Adrenal gland (tissue), 19 donors: ENCODE measurements at places on chromosomes 4 and X. TPM values are rescaled to one million over a fixed set of nuclear protein-coding genes. Genes with fewer than 3 reads are reported as not detected.

HOPX gene
- total RNA-seq, result 6.4 TPM

FRMD7 gene
- total RNA-seq, result not detected

HTN1 gene
- total RNA-seq, result not detected

DMD gene
- 89.7 TPM for total RNA-seq

LRAT gene
- total RNA-seq, result 0.17 TPM

GRCh38 chrX:49060914-49061313 lies 2.1 kb downstream of the CCDC120 start:
- DNase-seq, result no peak

GRCh38 chr4:185849664-185850550 lies 37.9 kb upstream of the SORBS2 start:
- no peak for DNase-seq

GRCh38 chr4:29770627-29771026 lies 949.5 kb upstream of the PCDH7 start:
- DNase-seq, result no peak

DNA sequence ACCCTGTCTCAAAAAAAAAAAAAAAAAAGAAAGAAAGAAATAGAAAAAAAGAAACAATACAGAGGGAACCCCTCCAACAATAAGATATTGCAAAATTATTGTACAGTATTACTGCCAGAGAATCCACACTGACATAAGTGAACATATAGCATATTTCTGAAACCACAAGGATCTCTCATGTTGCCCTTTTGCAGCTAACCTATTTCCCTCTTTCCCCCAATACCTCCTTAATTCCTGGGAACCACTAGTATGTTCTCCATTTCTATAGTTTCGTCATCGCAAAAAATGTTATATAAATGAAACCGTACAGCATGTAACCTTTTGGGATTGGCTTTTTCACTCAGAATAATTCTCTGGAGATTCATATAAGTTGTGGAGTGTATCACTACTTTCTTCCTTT lies 20.0 kb upstream of the BMP2K start:
- DNase-seq, result no peak

DNA sequence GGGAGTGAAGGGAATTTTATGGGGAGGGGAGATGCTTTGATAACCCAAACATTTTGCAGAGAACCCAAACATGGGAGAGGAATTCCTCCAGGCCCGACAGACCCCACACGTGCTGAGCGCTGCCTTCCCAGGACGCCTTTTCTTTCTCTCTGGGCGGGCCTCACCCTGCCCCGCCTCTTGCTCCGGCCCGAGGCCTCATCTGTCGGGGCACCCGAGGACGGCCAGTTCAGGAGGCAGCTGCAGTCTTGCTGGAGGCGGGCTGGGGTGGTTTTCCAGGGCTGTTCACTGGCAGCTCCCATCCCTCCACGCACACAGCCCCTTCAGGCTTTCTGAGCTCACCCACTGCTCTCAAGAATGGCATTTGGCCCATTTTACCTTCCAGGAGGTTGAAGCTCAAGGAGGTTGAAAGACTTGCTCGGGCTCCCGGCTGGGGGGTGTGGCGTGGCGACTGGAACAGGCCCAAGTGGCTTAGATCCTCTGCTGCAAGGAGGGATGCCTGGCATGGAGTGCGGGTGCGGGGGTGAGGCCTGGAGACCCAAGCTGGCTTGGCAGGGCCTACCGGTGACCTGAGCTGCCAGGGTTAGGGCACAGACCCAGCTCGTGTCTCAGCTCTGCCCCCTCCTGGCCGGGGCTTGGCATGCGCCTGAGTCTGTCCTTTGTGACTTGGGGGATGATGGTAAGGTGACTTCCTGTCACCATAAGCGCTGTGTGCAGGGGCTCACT lies 99.2 kb downstream of the PSAPL1 start:
- peak; percentile 64 for DNase-seq

DNA sequence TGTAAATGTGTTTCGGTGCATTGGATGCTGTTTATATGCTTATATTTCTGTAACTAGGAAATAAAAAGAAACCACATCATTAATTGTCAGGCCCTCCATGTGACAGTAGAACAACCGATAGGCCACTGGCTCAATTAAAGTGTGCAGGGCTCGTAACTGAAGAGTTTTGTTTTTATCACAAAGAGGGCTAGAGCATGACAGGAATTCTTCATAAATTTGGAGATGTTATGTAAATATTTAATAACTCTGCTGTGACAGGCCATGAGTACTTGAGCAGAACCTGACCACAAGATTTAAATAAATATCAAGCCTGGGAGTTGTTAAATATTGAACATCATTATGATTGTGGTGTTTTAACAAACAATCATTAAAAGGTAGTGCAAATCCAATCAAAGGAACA lies 55.9 kb downstream of the MID1 start:
- no peak for DNase-seq

ARX gene
- total RNA-seq, result not detected

- no peak for DNase-seq
These were observed 193.9 kb downstream of the CPXCR1 start for GRCh38 chrX:88940904-88941303.

GRCh38 chr4:16439768-16440167 lies 213.5 kb upstream of the TAPT1 start:
- no peak for DNase-seq

DNA sequence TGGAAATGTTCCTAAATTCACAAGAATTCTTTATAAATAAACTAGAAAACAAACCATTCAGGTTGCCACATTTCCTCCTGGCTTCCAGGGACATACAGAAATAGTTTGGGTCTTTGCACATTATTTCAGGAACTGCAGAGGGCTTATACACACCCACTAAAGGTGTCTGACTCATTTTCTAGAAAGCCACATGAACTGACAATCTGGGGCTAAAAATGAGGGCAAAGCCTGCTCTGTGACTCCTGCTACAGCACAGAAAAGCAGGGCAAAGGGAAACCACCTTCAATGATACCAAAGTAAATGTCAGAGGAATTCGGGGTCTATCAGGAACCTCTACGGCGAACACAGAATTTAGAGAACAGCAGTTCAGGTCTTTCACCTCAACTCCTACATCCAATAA lies 112.2 kb upstream of the MAP3K15 start:
- DNase-seq, result no peak

GRCh38 chr4:185997296-185997695 lies 71.7 kb upstream of the TLR3 start:
- DNase-seq, result no peak

DNA sequence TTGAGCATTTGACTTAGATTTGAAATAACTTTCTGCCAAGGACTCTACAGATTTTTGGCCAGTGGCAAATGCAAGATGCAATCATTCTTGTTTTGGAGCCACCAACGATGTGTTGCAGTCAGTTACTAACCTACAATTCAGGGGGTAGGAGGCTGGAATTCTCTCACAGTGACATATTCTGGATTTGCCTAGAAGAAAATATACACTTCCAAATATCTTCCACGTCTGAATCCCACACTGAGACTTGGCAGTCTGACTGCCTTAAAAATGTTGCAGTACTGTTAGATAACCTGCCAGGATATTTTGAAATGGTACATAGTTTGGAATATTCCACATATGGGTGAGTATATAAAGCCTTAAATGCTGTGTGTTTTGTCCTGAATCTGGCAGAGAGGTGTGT lies 27.6 kb upstream of the AGTR2 start:
- no peak for DNase-seq

DNA sequence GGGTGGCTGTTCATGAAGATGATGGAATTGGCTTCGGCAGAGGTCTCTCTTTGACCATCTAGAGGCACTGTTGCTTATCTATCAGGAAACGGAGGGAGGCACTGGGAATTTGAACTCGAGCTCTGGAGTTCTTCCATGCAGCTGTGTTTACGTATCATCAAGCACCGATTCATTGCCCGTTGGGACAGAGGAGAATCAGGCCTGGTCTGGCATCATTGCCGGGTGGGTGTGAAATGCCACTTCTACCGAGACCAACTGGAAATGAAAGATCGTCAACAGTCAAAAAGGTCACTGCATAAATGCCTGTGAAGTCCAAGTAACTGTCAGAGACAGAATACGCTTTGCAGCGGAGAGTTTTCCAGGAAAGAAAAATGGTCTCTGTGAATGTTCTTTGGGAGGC lies 166.9 kb downstream of the ASMT start:
- no peak for DNase-seq

F9 gene
- 0.38 TPM for total RNA-seq

DNA sequence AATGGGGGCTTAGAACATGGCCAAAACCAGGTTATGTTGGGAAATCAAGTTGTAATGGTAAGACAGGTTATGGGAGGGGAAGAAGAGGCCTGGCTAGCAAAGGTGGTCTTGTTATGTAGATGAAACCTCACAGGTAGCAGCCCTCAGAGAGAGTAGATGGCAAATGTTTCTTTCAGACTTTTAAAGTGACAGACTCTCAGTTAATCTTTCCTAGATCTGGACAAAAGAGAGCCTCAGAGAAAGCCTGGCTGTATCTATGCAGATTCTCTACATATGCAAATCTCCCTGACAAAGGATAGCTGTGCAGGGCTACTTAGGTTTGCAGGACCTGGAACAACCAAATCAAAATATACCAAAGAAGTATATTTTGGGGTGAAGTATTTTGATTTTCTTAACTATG lies 284.1 kb upstream of the AMOT start:
- DNase-seq, result no peak

MUC7 gene
- total RNA-seq, result not detected

- no peak for DNase-seq
These were observed 67.7 kb downstream of the SLC4A4 start for GRCh38 chr4:71406459-71406963.

GRCh38 chrX:126967225-126967624 lies 147.7 kb downstream of the PRR32 start:
- no peak for DNase-seq

- DNase-seq, result no peak
These were observed 167.4 kb upstream of the NAP1L5 start for GRCh38 chr4:88865046-88865445.

F8A2 gene
- total RNA-seq, result not detected

DNA sequence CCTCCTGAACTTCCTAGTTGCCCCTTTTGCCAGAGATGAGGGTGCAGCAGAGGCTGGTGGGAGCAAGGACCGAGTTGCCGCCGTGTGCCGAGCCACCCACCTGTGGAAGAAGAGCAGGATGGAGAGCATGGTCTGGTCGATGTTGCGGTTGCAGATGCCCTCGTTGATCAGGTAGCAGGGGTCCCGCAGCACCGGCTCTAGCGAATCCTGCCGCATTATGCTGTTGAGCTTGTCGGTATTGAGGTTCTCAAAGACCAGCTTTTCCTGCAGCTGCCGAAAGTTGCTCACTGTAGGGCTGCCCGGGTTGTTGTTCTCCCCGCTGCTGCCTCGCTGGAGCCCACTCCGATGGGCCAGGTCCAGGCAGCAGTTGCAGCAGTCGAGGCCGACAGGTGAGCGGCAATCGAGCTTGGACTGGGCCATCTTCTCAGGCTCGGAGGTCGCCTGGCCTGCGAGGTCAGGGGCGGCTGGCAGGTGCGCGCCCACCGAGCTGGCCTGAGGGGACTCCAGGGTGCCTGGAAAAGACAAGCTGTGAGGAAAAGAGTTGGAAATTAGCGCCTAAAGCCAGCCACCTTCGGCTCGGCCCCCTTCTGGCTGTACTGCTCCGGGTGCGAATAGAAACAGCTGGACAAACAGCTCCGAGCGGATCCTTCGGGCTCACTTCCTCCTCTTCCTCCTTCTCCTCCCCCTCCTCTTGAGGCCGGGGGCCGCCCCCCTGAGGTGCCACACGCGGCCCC lies 420 bp downstream of the TSC22D3 start:
- no peak for DNase-seq

GRCh38 chr4:45294464-45294863 lies 568.1 kb upstream of the GNPDA2 start:
- DNase-seq, result no peak

- no peak for DNase-seq
These were observed 488.2 kb downstream of the GRID2 start for GRCh38 chr4:92791871-92792440.

DNA sequence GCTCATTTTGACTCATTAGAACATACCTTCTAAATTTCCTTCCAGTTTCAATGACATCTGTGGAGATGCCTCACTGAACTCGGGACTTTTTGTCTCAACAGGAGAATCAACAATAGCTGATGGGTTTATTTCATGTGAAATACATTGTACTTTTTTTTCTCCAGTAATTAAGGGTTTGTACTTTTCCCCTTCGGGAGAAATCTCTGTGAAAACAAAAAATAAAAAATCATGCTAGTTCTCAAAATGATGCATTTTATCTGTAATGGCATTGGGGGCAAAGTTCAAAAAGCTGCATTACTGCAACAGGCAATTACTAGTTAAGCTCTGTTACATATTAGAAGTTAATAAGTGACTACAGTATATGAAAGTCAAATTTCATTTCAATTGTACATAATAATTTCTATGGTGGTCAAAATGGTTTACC lies 167.3 kb upstream of the SH3RF1 start:
- DNase-seq, result no peak

GAGE12F gene
- not detected for total RNA-seq

SMIM31 gene
- not detected for total RNA-seq

GRCh38 chr4:164446516-164446915 lies 307.4 kb upstream of the SMIM31 start:
- DNase-seq, result no peak

DNA sequence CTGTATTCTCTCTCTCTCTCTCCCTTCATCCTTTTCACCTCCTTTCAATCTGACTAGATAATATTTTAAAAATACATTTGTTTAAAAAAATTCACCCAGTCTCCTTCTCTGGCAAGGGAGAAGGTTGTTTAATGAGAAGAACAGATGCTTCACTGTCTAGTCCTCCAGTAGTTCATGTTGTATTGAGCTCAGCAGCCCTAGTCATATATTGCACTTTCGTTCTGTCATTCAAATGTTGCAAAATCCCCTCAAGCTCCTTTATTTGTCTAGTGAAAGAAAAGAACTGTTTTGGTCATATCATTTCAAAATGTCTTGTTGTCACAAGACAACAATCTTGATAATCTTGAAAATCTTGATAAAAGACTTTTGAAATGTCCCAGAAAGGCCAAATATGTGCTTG lies 248.0 kb downstream of the GALNTL6 start:
- DNase-seq, result no peak

- DNase-seq, result peak; percentile 70
These were observed 902.8 kb upstream of the NDST4 start for GRCh38 chr4:116016201-116016600.

DNA sequence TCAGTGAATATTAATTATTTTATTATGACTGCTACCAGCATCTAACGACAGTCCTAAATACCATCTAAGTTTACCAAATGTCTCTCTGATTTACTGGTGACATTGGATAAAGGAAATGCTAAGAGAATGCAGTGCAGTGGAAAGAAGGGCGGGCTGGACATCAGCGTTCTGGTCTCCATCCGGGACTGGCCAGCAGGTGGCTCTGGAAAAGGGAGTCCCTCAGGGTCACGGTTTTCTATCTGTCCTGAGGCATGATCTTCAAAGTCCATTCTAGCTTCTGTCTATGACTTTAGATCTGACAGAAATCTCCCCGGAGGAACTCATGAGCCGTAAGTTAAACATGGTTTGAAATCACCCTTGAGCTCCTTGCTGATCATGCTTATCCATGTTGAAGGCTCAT lies 3.3 kb downstream of the TRIM2 start:
- DNase-seq, result peak; percentile 73

- peak; percentile 85 for DNase-seq
These were observed 14.7 kb downstream of the C4orf54 start for GRCh38 chr4:99642725-99643489.

SLC16A2 gene
- total RNA-seq, result 38.2 TPM

- DNase-seq, result no peak
These were observed 8.4 kb downstream of the DCUN1D4 start for GRCh38 chr4:51851090-51851936.

GRCh38 chr4:169109035-169109675 lies 99.1 kb upstream of the CBR4 start:
- DNase-seq, result no peak

GRCh38 chr4:69522554-69522953 lies 26.8 kb upstream of the UGT2B4 start:
- no peak for DNase-seq
